ENCODE measurements at places on chromosomes 12 and 14. TPM values are rescaled to one million over a fixed set of nuclear protein-coding genes. Genes with fewer than 3 reads are reported as not detected.

DNA sequence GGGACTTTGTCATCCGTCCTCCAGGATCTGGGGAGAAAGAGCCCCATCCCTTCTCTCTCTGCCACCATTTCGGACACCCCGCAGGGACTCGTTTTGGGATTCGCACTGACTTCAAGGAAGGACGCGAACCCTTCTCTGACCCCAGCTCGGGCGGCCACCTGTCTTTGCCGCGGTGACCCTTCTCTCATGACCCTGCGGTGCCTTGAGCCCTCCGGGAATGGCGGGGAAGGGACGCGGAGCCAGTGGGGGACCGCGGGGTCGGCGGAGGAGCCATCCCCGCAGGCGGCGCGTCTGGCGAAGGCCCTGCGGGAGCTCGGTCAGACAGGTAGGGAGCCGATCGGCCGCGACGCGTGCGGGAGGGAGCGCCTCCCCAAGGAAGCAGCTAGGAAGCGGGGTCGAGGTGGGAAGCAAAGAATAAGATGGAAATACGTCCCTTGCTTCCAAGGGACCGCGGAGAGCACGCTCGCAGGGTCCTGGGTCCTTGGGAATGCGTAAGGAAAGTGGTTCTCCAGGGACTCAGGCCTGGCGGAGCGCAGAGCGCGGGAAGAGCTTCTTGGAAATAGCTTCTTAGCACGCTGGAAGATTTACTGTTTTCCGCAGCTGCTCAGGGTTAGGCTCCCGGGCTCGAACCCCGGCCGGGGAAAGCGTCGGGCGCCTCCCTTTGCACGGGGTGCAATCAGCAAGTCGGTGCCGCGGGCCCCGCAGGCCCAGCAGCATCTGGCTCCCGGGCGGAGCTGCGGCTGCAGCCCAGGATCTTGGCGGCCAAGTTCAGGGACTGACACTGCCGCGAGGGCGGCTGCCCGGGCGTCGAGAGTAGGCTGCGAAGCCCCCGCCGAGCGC lies 457 bp downstream of the SOCS2 start:
- H3K4me3 ChIP-seq, result peak overlapping the region; percentile 96
- DNase-seq, result peak; percentile 51

GRCh38 chr12:76558684-76559399 lies 729 bp downstream of the OSBPL8 start:
- H3K36me3 ChIP-seq, result no peaks in the 10 kb centered on the region
- H3K4me1 ChIP-seq, result peaks cover 32% of the 10 kb centered on the region
- peak overlapping the region; percentile 93 for H3K4me3 ChIP-seq
- DNase-seq, result peak; percentile 80

GRCh38 chr12:67474934-67475620 lies 173.5 kb upstream of the DYRK2 start:
- H3K27me3 ChIP-seq, result no peaks in the 10 kb centered on the region
- no peaks in the 10 kb centered on the region for H3K4me1 ChIP-seq
- H3K36me3 ChIP-seq, result no peaks in the 10 kb centered on the region
- H3K27ac ChIP-seq, result no peak overlapping the region
- H3K4me3 ChIP-seq, result no peak overlapping the region
- no peak for DNase-seq

DNA sequence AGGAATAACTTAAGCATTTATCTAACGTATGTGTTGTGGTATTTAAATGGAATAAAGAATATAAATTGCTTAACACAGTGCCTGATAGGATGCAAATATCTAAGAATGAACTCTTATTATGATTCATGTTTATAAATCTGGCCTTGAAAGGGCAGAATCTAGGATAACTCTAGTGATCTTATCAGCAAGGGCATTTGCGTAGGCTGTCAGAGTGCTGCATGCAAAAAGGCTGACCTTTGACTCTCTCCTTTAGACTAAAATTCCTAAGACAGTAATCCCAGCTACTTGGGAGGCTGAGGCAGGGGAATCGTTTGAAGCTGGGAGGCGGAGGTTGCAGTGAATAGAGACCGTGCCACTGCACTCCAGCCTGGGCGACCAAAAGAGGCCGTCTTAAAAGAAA lies 31.3 kb upstream of the ANP32D start:
- no peak for DNase-seq
- H3K27ac ChIP-seq, result no peak overlapping the region
- H3K36me3 ChIP-seq, result no peaks in the 10 kb centered on the region
- H3K4me1 ChIP-seq, result no peaks in the 10 kb centered on the region
- no peaks in the 10 kb centered on the region for H3K27me3 ChIP-seq

- no peaks in the 10 kb centered on the region for H3K36me3 ChIP-seq
- H3K4me3 ChIP-seq, result no peak overlapping the region
- H3K27me3 ChIP-seq, result no peaks in the 10 kb centered on the region
Observed at GRCh38 chr12:91224401-91224800, 41.8 kb upstream of the DCN start.

GRCh38 chr12:52494100-52494499 lies 1.0 kb upstream of the KRT6A start:
- no peaks in the 10 kb centered on the region for H3K36me3 ChIP-seq
- H3K4me3 ChIP-seq, result no peak overlapping the region
- no peaks in the 10 kb centered on the region for H3K27me3 ChIP-seq
- DNase-seq, result no peak
- peaks cover 17% of the 10 kb centered on the region for H3K4me1 ChIP-seq
- H3K27ac ChIP-seq, result no peak overlapping the region

DNA sequence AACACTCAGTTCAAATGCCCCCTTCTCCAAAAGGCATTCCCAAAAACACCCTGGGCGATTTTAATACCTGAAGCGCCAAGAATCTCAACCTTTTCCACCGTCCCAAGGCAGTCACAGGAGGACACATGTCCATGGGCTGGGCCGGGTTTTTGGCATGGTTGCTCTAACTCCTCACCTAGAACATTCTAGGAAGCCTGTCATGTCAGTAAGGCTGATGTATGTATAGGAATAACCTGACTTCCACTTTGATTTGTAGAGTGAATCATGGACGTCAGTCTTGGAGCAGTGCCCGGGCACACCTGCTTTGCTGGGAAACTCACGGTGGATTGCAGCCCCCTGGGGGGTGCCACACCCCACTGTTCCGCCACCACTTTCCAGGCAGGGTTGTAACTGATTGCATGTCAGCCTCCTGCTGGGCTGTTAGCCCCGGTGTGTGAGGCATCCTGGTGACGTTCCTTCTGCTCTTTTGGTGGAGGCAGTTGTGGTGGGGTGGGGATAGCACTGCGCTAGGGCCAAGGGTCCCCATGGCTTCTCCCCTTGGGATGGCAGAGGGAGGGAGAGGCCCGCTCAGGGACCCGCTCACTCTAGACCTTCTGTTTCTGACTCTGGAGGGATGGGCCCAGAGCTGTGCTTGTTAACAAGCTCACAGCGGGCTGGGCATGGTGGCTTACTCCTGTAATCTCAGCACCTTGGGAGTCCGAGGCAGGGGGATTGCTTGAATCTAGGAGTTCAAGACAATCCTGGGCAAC lies 35.2 kb upstream of the FAM181A start:
- no peak overlapping the region for H3K27ac ChIP-seq
- no peaks in the 10 kb centered on the region for H3K4me1 ChIP-seq
- peaks cover 15% of the 10 kb centered on the region for H3K27me3 ChIP-seq
- no peaks in the 10 kb centered on the region for H3K36me3 ChIP-seq
- H3K4me3 ChIP-seq, result no peak overlapping the region

- H3K27me3 ChIP-seq, result no peaks in the 10 kb centered on the region
- peaks cover 4% of the 10 kb centered on the region for H3K4me1 ChIP-seq
- DNase-seq, result no peak
Observed at GRCh38 chr12:110431957-110432587, 18.1 kb downstream of the ARPC3 start.

DNA sequence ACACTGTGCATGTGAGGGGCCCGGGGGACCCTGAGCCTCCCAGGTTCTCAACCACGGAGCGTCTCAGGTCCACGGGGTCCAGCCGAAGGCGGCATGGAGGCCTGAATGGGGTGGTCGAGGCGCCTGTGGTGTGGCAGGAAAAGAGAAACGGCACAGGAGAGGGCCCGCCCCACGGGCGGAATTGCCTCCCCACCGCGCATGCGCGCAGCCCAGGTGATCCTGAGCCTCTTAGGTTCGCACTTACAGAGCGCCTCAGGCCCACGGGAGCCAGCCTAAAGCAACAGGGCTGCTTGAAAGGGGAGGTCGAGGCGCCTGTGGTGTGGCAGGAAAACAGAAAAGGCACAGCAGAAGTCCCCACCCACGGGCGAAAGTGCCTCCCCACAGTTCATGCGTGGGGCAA lies 311.0 kb downstream of the ALG10 start:
- no peaks in the 10 kb centered on the region for H3K36me3 ChIP-seq
- peaks cover 25% of the 10 kb centered on the region for H3K27me3 ChIP-seq
- no peaks in the 10 kb centered on the region for H3K4me1 ChIP-seq
- no peak overlapping the region for H3K27ac ChIP-seq

The MAP3K9 gene
- 9.4 TPM for total RNA-seq

The TSPAN19 gene
- total RNA-seq, result 6.6 TPM
